ENCODE measurements at places on chromosomes 1 and 21.
A peak's percentile ranks its signal among the peaks of the same experiment; 100 is the strongest.

GRCh38 chr1:64019818-64020217, 183.6 kb upstream of the UBE2U start:
- no peak for DNase-seq

GRCh38 chr1:230648114-230648513, 5.8 kb downstream of the COG2 start:
- DNase-seq = no peak

DNA sequence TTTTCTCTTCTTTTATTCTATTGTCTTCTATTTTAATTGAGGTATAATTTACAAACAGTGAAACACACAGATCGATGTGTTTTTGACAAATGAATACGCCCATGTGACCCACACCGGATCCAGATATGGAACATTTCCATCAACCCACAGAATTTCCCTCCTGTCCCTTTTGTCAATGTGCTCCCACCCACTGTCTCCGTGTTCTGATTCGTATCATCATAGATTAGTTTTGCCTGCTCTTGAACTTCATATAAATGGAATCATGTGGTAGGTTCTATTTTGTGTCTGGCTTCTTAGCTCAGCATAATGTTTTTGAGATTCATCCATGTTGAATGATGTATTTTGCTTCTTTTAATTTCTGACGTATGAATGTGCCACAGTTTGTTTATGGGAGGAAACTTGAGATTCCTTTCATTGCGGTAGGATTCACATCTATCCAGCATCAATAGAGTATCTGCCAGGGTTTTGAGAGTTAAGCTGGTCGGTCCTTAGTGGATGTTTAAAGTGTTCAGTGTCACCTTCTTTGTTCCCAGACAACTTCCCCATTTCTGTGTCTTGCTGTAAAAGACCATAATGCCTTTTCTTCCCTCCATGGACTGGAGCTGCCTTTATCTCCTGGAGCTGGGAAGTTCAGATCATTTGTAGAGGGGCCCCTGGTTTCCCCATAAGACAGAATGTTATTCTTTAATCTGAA, 14.7 kb downstream of the NAV1 start:
- DNase-seq = no peak

GRCh38 chr1:6257541-6258069, 3.3 kb downstream of the GPR153 start:
- no peak for DNase-seq

DNA sequence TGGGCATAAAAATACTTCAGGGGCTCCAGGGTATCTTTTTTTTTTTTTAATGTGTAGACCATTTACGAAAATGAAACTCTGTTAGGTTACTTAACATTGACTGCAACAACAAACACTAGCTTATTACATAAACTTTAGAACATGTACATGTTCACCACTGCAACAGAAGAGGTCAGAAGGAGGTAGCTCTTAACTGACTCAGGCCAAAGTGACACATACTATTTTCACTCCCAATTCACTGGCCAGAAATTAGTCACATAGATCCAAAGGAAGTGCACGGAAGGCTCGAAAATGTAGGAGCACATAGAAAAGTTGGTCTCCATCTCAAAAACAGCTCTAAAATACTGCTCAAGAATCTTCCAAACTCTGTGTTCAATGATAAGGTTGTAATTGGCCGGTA, 107.2 kb downstream of the AKT3 start:
- DNase-seq = no peak

DNA sequence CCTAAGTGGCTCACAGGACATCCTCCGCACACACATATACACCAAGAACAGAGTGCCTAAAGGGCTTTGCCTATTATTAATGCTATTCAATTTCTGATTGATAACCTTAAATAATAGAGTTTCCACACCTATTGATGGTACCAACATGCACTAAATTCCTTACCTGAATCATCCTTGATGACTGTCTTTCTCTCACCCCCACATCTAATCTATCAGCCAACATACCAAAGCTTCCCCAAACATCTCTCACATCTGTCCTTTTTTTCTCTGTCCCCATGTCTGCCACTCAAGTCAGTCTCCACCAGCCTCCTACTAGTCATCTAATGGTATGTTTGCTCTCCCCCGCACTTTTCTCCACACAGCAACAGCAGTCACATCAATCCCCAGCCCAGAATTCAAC, 174.4 kb downstream of the DSCAM start:
- DNase-seq = no peak

DNA sequence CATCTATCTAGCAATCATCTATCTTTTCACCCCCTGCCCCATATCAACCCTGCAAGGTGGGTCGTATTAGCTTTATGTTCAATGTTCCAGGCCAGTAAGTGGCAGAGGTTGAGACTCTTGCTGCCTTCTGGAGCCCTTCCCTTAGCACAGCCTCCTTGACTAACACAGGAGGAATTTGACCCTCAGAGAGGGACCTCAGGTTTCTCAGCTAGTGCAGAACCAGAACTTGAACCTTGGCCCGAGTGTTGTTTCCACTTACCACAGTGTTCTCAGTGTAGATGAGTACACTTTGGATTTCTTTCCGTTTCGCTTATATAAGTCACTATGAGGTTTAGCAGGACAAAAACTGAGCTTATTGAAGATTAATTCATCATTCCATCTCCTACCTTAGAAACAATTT, 11.1 kb upstream of the ATF3 start:
- no peak for DNase-seq

DNA sequence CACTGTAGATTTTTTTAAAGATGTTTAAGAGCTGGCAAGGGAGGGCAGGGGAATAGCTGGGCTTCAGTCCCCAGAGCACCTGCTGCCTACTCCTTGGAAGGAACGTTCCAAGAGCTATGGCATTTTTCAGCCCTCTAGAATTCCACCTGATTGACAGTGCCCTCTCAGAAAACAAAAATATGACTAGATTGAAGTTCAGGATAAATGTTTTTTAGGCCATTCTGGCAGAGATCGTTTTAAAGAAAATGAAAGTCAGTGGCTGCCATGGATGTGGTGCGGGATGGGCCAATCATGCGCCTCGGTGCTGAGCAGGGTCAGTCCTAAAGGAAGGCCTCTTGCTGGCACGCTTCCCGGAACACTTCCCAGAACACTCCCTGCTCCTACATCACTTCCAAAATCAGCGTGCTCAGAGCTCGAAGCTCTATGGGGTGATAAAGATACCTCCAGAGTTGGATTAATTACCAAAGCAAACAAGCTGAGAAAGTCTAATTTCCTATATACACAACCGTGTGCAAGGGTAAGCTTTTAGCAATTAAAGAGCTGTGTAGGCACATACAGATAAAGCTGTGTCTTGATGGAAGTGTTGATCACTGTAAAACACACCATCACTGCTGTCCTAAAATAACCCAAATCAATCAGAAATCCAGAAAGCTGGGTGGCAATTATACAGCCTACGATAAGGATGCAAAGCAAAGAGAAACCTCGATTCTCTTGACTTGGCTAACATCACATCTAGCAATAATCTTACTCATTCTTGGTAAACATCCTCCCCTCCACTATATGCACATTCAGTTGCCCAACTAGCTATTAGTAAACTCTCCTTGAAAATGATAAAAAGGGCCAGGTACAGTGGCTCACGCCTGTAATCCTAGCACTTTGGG, 34.6 kb downstream of the TGFBR3 start:
- peak; percentile 74 for DNase-seq

GRCh38 chr1:183885142-183885735, 80.3 kb downstream of the RGL1 start:
- DNase-seq = no peak

- DNase-seq = no peak
Measured at GRCh38 chr1:43600033-43601020, 49.6 kb upstream of the KDM4A start.

GRCh38 chr1:100775483-100775882, 55.9 kb downstream of the VCAM1 start:
- DNase-seq = no peak

DNA sequence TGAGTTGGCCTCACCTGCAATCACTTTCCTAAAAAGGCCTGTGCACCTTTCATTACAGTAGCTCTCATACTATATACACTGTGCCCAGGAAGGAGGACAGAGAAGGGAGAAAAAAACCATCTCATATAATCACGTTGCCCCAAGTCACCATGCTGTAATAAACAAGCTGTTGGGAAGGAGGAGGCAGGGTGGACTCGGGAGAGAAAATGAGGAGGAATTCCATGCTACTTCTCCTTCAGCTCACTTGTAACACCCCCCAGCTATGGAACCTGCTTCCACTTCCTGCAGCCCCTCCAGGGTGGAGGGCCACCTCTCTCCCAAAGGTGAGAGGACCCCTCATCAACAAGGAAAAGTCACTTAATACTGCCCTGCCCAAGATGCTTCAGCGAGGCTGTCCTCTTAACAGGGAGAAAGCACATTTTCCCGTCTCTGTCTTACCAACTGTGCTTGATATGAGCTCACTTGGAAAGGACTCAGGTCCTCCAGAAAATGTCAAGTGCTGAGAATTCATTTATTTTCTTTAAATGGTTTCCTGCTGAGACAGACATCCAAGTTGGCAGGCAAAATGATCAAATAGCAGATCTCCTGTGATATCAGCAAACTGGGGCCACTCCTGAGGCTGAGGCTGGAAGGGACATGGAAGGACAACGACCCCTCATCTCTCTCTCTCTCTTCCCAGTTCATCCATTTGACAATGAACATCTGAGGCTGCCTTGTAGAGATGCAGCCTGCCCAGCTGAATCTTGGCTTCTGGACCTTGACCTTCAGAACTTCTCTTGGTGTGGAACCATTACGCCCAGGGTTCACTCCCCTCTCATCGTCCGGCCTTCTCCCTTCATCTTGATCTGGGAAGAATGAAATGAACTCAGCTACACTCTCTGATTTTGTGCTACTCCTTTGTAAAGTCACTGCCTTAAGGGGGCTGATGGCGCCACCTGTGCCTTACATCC, 54.0 kb downstream of the CAPN9 start:
- no peak for DNase-seq

- no peak for DNase-seq
Measured at GRCh38 chr1:42998386-42998785, 39.7 kb upstream of the SLC2A1 start.

- DNase-seq = no peak
Measured at GRCh38 chr1:18950401-18951026, 6.0 kb downstream of the IFFO2 start.

GRCh38 chr1:205917466-205918238, 25.6 kb downstream of the SLC26A9 start:
- DNase-seq = no peak

- DNase-seq = no peak
Measured at GRCh38 chr1:23930861-23931490, 17.8 kb upstream of the CNR2 start.

DNA sequence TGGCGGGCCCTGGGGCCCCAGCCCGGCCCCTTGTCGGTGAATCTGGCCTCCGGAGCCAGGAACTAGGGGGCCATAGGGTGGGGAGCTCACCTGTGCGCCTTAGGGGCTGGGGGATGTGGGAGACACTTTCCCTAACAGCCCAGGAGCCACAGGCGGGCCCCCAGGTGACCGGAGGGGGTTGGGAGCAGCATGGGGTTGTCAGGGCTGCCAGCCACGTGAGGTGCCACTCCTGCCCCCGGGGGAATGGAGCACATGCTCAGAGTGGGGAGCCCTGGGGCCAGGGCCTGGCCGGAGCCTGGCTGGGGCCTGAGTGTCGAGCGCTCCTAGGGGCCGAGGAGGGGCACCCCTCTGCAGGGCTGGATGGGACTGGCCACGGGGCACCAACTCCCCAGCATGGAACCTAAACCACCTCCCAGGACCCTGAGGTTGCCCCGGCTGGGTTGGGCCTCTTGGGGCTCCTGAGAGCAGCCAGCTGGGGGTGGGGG, 19.9 kb downstream of the PRXL2B start:
- no peak for DNase-seq

GRCh38 chr1:87956750-87957149, 628.1 kb downstream of the LMO4 start:
- no peak for DNase-seq

DNA sequence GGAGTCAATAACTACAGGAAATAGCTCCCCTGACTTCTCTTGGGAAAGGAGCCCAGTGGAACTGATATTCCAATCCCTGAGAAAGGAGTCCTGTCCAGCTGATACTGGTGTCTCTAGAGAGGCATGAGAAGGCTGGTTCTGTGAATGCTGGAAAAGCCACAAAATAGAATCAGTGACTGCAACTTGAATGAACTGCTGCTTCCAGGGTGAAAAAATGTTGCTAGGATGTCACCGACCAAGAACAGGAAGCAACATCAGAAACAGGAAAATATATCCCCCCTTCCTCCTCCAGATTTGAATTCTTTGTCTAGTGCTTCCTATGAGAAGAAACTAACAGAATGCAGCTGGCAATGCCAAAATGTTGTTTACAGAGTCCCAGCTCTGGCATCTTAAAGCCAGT, 269.3 kb upstream of the LYPLAL1 start:
- DNase-seq = no peak

DNA sequence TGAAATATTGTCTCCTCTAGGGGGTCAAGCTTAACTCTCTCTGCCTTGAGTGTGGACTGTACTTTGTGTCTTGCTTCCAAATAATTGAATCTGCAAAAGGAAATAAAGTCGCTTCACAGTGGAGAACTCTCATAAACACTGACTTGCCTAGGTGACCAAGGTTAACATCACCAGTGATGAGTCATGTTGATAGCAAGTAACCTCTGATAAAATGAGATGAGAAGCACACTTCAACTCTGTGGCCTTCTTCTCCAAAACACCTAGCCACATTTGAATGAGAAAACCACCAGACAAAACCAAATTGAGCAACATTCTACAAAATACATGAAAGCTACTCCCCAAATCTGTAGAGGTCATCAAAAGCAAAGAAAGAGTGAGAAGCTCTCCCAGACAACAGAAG, 37.6 kb downstream of the PDE4B start:
- no peak for DNase-seq

DNA sequence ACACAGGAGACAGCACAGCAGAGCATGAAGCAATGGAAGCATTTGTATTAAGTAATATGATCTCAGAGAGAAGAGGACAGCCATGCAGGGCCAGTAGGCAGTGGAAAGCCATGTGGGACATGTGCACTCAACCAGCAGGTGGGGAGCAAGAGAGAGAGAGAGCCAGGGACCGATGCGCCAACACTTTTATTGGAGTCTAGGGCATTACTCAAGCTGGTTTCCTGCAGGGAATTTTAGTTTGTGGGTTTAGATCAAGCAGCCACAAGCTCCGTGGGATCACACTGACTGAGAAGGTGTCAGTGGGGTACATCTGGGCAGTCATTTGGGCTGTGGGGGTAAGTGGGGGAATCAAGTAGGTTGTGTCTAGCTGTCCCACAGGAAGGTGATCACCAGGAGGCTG, 137.1 kb downstream of the PCBP3 start:
- no peak for DNase-seq

- no peak for DNase-seq
Measured at GRCh38 chr1:205595861-205596260, 36.0 kb downstream of the ELK4 start.

DNA sequence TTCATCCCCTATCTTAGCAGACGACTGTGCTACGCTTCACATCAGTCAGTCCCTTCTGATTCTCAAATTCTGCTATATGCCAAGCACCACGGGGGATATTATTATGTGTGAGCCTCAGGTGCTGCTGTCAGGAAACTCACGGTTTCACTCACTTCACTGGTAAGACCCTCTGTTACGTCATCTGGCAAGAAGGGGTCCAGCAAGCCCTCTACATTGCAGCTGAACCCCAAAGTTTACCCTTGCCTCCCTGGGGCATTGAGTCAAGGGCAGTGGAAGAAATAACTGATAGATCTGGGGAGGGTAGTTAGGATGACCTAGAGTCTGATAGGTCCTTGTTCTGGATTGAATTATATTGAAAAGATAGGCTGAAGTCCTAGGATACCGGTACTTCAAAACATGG, 237.4 kb downstream of the RRAGC start:
- no peak for DNase-seq

GRCh38 chr1:169113613-169114119, 7.2 kb downstream of the ATP1B1 start:
- DNase-seq = no peak

GRCh38 chr1:160868141-160868540, 5.5 kb upstream of the CD244 start:
- no peak for DNase-seq

GRCh38 chr1:39922251-39922688, 20.6 kb upstream of the MYCL start:
- no peak for DNase-seq

Data from HEK293T (cell line).